T-helper 1 cell treated with Interleukin-12 subunit alpha and Interleukin-12 subunit beta and Interleukin-4 antibody, amounts not matched to agents 30 ng/mL and 1 ng/mL, for 36 hours (primary cell): ENCODE measurements at places on chromosomes 6 and 20. TPM values are rescaled to one million over a fixed set of nuclear protein-coding genes. Genes with fewer than 3 reads are reported as not detected.

TBXT gene
- not detected in 2 replicates for total RNA-seq

TCF21 gene
- not detected in 2 replicates for total RNA-seq

NKAIN2 gene
- not detected in 2 replicates for total RNA-seq

CENPB gene
- 73.1 and 78.4 TPM in 2 replicates for total RNA-seq

MEI4 gene
- not detected in 2 replicates for total RNA-seq

PCK1 gene
- total RNA-seq, result not detected in 2 replicates

TBX18 gene
- total RNA-seq, result not detected in 2 replicates

CST4 gene
- total RNA-seq, result not detected in 2 replicates
